ENCODE measurements at places on chromosomes 4 and X.

- DNase-seq = no peak
Measured at GRCh38 chr4:101238706-101239105, 108.6 kb downstream of the PPP3CA start.

GRCh38 chr4:86565651-86566050 lies 28.5 kb upstream of the PTPN13 start:
- no peak for DNase-seq

- no peak for DNase-seq
Measured at GRCh38 chr4:147388018-147388417, 92.9 kb upstream of the EDNRA start.

GRCh38 chr4:133151691-133152329 lies 2.7 kb downstream of the PCDH10 start:
- DNase-seq = no peak

DNA sequence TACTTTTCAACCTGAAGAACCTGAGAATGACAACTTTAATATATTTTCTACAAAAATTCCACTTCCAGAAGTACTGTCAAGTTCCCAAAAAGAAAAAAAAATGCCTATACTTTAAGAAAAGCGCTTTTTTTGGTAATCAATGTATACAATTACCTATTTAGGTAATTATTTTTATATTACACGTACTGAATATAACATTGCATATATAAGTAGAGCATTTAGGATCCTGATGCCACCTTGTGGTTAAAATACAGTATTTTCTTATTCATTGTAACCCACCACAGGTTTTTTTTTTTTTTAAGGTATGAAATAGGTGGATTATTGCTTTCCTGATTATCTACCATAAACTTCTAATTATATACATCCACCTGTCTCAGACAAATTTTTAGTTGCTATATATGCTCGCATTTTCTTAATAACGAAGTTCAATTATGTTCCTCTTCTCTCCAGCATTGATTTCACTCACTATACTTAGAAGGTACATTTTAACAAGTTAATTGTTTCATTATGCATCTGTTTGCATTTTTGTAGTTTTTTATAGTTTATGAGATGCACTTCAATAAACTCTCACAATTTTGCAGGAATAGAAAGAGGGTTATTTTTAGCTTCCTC lies 5.2 kb downstream of the MAP9 start:
- no peak for DNase-seq

DNA sequence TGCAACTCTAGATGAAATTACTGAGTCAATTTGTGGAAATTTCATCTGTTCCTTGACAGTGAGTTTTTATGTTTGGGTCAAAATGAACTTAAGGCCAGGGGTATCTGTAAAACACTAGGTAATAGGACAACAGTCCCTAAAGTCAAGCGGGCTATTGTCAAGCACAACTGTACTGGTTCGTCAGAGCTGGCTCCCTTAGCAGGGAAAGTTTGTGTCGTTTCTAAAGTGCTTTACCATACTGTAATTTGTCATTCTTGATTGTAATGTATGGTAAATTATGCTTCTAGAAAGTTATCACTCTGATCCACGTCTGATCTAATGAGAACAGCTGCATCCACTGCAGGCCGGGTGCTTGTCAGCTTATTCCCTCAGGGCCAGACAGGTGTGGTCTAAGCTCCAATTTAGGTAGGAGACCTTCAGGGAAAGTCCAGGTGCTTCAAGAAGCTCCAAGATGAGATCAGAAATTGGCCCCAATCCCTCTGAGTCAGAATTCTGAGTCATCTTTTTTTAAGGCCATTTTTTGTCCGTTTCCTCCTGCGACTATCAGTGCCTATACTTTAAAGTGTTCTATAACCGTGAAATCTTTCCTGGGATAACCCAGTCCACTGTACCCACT lies 92.2 kb downstream of the PALLD start:
- DNase-seq = no peak

DNA sequence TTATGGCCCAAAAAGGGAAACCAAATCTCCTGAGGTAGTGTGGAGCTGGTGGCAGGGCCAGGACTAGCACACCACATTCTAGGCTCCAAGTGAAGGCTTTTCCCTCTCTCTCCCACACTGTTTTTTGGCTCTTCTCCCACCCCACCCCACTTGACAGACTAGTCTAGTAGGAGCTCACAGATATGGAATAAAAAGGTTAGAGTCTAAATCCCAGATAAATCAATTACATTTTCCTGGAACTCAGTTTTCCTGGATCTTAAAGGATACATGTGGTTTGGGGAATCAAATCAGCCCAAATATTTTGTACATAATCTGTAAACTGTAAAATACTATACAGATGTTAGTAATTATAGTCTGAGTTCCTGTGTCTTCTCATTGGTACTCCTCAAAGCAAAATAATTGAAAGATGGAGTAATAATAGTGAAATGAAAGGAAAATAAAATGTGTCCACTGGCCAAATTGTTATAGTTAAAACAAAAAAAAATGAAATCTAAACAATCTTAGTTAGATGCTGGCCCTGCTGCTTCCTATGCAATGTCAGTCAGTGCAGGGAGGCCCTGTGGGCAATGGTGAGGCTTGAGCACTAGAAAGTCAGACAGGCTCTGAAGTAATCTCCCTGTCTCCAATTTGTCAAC lies 370.4 kb upstream of the CPEB2 start:
- DNase-seq = no peak

DNA sequence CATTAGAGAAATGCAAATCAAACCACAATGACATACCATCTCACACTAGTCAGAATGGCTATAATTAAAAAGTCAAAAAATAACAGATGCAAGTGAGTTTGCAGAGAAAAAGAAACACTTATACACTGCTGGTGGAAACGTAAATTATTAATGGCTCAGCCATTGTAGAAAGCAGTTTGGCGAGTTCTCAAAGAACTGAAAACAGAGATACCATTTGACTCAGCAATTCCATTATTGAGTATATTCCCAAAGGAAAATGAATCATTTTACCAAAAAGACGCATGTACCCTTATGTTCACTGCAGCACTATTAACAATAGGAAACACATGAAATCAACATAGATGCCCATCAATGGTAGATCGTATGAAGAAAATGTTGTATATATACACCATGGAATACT lies 75.0 kb downstream of the NAA11 start:
- no peak for DNase-seq

DNA sequence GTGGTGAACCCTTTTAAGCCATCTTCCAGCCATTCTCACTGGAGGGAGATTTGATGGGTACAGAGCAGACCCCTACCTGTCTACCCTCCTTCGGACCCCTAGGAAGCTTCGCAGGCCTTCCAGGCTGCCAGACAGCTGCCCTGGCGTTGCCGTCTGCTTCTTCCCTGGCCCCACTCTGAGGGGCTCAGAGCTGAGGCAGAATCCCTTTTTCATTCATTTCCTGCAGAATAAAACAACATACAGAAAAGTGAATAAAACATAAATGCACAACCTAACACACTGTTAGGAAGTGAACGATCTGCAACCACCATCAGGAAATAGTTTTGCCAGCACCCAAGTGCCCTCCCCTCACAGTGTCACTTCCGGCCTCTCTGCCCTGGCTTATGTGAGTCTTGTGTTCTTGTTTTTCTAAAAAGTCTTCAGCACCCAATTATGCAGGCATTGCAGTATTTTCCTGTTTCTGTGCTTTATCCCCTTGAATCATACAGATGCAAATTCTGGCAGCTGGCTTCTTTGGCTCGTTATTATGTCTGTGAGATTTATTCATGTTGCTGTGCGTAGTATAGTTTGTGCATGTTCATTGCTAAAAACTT lies 5.6 kb upstream of the ADD1 start:
- DNase-seq = peak; percentile 54

All from central memory CD8-positive, alpha-beta T cell (primary cell).